ENCODE measurements at places on chromosomes 11 and 22.

- no peak for DNase-seq
Observed at GRCh38 chr11:65026810-65027209, 429 bp upstream of the SNX15 start.

GRCh38 chr11:122851366-122851966 lies 13.2 kb downstream of the CRTAM start:
- DNase-seq, result no peak

DNA sequence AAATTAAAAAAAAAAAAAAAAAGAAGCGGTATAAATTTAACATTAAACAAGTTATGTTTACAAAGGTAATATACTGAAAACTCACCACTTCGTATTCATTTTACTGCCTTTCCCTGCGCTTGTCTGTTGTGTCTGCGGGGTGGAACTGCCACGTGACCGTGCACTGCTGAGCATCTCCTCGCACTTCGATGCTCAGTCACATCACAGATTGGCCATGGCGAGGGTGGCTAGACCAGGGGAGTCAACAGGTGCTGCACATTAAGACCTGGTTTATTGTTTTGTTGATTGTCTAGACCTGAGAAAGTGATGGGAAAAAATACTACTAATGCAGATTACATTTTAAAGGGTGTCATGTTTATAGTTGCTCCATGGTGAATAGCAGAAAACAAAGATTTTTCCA lies 22.8 kb upstream of the TUB start:
- no peak for DNase-seq

- DNase-seq, result no peak
Observed at GRCh38 chr11:71555508-71555907, 7.3 kb downstream of the KRTAP5-9 start.

DNA sequence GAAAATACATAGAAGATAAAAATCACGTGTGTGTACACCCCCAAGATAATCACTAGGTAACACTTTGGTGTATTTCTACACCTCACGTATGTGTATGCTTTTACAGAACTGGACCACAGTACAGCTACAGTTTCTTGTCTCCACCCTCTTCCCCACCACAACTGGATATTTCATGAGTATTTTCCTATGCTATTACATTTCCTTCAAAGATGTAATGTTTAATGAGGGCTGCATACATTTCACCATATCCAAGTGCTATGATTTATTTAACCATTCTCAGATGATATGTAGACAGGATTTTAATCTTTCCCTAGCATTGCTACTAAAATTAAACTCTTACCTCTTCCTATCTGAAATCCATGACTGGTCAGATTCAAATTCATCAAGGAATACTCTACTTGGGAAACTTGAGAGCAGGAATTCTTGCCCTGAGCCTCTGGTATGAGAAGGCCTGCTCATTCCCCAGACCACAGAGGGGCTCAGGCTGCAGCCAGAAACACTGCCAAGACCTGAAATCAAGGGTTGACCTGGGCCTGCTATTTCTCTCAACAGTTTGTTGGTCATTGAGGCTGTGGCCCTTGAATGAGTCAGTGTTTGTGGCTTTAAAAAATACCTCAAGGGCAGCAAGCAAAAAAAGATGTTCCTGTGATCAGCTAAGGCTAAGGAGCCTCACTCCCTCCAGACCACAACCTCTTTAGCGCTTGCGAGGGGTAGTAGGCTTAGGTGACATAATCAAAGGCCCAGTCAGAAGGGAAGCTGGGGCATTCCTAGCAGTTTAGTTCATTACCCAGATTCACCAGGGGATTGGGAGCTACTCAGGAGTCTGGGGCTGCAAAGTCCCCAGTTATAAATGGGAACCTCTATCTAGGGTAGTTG lies 55.5 kb downstream of the ABTB2 start:
- DNase-seq, result no peak

DNA sequence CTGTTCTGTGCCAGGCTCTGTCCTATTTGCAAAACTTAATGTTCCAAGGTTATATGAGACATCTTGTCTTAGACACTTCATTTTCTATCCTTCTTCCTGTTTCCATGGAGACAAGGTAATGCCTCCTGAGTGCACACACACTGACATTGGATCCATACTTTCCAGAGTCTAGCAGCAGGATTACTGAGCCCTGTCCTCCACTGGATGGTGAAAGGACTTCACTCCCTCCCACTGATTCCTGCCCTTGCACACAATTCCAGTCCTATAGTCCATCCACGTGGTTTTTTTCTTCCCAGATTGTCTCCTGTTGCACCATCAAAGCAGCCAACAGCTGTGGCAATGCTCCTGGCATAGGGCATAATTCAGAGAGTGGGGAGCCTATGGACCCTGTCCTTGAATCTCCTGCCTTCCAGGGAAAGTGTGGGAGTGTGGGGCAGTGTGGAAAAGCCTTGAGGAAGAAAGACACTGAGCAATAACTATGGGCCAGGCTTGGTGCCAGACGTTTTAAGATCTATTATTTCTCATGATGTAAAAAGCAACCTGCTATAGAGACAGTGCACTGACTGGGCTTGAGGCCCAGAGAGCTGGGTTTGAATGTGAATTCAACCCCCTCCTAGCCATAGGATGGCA lies 31.3 kb downstream of the SERPINH1 start:
- peak; percentile 38 for DNase-seq

DNA sequence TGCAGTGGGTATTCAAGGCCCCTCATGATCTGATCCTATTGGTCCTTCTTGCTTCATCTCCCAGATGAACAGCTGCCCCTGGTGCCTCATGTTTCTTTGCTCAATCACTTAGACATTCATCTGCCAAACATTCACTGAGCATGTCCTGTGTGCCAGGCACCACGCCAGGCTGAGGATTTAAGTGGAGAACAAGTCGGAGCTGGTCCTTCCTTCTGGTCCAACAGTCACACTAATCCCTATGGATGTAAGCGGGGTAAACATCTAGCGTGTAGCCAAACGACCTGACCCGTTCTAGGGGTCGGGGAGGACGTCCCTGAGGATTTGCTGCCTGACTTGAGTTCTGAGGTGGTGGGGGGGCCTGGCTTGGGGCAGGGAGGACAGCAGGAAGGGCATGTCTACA lies 21.9 kb downstream of the ZMAT5 start:
- peak; percentile 79 for DNase-seq

GRCh38 chr22:39907605-39908097 lies 6.8 kb downstream of the GRAP2 start:
- no peak for DNase-seq

DNA sequence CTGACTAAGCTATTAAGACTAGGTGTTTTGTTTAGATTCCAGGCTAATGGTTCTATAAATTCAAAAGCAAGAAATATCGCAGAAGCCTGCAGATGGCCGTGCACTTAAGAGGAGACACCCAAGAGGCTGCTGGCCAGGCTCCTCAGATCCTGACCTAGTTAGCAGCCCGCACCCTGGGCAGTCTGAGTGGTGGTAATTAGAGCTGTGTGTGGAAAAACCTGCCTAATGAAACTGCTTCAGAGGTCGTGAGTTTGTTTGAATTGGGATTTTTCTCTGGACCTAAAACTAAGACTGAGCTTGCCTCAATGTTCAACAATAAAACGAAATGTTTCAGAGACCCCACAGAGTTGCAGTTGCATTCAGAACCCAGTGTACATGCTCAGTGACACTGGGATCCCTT lies 627.7 kb downstream of the OPCML start:
- peak; percentile 11 for DNase-seq
